ENCODE measurements at places on chromosomes 3 and 15.

- no peak for DNase-seq
These were observed 14.9 kb upstream of the C3orf22 start for GRCh38 chr3:126573492-126574117.

DNA sequence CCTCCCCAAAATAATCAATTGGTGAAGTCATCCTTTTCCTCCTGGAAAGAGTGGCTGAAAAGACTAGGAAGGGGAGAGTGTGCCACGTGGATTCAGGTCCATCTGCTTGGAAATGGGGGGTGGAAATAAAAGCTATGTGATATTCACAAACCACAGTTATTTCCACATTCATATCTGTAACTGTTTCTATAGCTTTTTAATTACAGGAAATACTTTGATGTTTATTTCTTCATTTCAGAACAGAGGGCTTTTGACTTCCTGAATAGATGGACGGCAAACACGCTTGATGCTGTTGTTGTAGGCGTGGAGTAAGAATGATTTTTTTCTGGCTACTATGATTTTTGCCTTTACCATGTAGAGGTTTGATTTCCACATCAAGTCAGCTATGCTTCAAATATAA lies 10.1 kb downstream of the AADACL2 start:
- no peak for DNase-seq

DNA sequence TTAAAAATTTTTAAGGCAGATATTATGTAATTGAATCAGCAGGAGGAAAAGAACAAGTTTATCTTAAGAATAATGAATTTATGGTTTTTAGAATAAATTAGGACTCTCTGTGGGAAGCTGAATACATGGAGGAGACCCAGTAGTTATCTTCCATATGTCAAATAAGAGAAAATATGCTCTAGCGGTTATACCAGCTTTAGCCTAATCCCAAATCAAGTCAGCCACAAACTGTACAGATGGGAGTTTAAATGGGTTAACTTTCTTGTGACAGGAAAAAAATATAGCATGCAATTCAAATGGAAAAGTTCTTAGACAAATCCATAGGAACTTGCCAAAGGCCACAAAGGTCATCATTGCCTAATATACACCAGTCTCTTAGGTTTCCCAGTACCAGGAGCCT lies 84.3 kb downstream of the TTBK2 start:
- DNase-seq = no peak

DNA sequence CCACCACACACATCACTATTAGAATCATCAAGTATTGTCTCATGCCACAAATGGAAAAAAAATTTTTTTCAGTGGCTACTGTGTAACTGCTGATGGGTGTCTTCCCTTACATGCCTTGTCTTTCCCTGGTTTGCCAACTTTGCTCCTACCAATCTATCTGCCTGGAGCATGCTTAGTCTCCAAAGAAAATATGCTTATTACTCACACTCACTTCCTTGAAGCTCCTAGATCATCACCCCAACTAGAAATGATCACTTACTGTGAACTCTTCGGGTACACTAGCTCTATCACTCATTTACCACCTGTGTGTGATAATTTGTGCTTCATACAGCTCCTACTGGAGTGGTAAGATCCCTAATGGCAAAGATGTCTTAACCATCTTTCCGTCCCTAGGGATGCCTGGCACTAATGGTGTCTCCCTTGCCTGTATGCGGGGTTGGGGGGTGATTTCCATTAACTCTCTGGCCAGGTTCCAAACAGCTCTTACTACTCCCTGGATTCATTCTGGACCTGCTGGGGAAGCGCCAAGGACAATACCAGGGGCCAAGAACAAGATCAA lies 799 bp downstream of the VPS33B start:
- DNase-seq = no peak

GRCh38 chr15:68187559-68187958 lies 17.6 kb downstream of the CALML4 start:
- DNase-seq = peak; percentile 62

DNA sequence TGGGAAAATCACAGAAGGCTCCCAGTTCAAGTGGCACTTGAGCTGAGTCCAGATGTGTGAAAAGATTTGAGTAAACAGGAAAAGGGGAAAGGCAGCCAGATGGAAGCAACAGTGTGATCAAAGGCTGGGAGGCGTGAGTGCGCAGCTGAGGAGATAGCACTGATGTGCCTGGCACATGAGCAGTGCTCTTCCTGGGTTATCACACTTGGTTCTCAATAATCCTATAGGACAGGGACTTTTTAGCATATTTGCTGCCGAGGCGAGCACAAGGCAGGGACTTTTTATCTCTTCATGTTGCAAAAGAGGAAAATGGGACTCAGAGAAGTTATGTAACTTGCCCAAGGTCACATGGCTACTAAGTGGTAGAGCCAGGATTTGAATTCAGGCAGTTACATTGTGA lies 39.6 kb downstream of the CORO2B start:
- no peak for DNase-seq

DNA sequence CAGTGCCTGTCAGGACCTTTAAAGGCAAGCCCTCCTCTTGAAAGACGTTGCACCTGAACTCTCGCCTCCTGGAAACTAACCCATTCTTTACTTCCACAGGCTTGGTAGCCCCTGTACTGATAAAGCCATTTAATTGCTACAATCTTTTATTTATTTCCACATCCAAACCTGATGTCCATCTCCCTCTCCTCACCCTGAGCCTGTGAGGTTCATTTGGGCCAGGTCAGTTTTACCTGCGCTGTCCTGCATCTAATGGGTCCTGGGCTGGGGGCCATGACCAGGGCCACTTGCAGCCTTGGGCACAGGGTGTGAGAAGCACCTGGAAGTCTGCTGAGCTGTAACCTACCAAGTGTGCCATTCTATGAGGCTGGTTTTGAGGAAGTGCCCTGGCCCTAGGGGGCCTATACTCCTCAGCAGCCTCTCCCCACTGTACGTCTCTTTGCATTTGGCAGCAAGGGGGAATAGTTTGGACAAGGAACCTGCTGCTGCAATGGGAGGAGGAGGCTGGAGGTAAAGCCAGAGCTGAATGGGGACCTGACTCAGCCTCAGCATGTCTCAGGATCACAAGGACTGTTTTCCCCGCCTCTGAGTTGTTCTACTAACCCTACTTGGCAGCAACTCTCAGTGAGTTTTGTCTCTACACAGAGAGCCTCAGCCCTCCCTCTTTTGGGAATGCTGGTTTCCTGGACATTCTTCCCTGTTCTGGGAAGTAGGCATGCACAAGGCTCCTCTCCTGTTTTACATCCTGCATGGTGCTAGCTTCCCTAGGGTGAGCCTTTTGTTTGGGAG lies 53.8 kb downstream of the WDR76 start:
- no peak for DNase-seq

- no peak for DNase-seq
These were observed 211.8 kb upstream of the DPH6 start for GRCh38 chr15:35757765-35758164.

DNA sequence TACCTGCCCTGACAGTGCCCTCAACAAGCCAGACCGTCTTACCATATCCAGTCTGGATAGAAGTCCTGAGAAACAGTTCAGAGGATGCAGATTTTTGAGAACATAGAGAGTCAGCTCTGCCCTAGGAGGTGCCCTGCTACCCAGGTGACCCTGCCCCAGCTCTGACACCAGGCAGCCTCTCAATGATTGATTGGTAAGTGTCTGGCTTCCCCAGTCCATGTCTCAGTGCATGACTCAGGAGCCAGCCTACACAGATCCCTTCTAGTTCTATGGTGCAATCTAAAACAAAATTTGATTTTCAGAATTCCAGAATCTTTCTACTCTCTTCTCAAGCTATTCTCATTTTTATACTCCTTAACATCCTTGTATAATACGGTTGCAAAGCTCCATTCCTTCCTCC lies 292.1 kb downstream of the VPS13C start:
- no peak for DNase-seq

DNA sequence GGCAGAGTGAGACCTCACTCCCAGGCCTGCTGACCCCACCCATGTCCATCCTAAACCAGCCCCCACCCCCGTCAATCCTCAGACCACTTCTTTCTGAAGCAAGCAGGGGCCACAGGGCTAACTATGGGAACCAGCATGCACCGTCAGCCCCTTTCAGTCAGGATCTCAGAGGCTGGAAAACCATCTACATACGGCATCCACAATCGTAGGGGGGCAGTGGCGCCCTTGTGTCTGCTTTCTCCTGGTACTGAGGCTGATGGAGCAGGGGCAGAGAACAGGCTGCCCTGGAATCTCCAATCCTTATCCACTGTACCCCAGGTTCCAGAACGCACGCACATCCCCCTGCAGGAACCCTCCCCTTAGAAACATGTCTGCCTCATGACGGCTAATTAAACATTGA lies 56.6 kb downstream of the XXYLT1 start:
- no peak for DNase-seq

DNA sequence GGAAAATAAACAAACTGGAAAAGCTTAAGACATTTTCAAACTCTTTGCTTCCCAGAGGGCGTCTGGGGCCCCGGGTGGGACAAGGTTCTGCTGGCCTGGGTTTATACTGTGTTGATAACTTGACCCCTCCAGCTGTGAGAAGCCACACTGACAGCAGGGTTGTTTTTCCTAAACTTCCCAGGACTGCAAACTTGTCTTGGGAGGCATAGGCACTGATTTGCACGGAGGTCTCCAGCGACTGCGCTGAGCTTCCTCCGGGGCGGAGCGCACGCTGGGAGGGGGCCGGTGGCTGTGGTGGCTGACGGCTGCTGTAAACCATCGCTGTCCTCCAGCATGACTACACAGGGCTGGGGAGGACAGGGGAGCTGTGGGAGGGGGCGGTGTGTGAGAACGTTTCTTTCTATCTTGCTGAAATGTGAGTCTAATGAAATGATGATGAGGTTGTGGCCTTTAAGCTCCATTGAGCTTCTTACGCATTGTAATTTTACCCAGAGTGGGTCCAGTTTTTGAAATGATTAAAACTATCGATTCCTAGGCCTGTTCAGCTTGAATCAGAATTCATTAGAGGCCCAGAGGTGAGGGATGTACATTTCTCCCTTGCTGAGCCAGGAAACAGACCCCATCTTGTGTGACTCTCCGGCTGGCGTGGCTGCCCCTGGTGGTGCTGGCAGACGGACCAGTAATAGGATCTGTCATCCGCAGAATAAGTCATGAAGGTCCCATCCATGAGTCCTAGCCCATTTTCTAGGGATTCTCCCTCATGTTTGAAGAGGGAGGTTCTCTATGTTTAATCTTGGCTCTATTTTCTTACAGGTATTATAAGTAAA lies 40.5 kb upstream of the VPS8 start:
- no peak for DNase-seq

DNA sequence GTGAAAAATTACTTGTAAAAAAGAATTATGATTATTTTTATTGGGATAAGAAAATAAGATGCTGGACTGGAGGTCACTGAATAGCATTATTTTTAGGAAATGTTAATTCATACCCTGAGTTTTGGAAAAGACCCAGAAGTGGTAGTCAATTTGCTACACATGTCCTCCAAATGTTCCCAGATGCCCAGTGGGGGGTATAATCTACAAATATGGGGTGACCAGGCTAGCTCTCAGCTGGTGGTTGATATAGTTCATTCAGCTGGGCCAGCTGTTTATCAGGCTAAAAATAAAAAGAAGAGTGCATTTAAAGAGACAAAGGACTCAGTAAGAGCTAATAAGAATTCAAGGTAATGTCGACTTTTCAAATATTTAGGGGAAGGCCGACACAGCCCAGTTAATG lies 402.0 kb upstream of the GOLIM4 start:
- DNase-seq = no peak

DNA sequence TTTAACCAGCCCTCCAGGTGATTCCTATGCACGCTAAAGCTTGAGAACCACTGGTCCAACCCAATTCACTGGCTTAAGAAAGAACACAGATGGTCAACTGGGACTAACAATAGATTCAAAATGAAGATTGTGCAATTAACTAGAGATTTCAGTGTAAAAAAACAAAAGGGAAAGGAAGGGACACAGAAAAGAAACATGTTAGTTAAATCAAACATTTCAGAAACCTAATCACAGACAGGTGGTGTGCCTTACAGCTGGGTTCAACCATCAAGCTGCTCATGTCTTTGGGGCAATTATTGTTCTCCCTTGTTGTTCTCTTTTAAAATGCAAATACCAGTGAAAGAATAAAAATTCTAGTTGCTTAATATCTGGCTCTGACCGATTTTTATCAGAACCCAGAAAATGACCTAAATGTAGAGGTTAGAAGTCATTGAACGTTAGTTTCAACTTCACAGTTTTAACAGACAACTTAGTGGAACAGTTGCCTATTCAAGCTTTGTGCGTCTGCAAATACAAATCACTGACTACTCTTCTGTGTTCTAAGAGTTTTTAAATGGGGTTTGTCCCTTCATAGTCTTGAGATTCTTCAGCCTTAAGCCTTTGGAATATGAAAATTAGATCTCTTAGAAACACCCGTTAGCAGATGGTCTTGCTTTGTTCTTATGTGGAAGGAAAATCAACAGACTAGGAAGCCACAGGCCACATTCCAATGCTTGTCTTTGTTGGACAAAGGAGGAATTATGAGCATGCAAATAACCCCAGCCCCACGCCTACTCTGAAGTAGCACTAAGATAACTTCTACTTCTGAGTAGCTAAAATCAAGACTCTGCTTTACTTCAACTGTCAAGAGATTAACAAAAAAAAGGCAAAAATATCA lies 223.4 kb downstream of the ATP8B4 start:
- DNase-seq = no peak
